COR-L47 (cell line): ENCODE measurements at places on chromosomes 13 and 19.

DNA sequence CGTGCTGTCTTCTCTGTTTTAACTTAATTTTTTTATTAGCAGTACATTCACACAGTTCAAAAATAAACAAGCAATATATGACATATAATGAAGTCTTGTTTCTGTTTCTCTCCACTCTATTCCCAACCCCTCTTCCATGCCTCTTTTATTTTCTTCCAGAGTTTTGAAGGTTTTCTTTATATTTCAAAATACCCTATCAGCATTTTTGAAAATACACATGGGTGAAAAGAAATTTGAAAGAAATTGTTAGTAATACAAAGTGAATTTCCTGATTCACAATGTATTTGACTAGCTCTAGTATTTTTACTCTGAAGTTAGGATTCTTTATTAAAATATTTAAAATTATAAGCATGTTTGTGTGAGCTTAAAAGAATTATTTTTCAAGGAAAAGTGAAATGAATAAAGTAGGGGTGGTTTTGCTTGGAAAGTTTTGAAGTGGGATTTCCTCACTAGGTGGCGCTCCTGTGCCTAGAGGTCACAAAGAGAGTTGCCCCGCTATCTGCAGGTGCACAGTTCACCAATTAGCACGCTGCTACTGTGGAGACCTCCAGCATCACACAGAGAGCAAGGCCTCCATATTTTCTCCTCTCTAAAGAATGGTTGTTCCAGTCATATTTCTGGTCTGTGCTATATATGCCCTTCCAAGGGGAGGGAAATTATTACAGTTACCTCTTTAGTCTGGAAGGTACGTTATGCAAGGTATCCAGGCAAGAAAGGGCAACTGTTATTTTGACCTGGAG lies 37.6 kb downstream of the SOX21 start:
- peak; percentile 61 for DNase-seq

GRCh38 chr19:56707821-56708220 lies 36.3 kb upstream of the ZNF835 start:
- DNase-seq, result no peak

DNA sequence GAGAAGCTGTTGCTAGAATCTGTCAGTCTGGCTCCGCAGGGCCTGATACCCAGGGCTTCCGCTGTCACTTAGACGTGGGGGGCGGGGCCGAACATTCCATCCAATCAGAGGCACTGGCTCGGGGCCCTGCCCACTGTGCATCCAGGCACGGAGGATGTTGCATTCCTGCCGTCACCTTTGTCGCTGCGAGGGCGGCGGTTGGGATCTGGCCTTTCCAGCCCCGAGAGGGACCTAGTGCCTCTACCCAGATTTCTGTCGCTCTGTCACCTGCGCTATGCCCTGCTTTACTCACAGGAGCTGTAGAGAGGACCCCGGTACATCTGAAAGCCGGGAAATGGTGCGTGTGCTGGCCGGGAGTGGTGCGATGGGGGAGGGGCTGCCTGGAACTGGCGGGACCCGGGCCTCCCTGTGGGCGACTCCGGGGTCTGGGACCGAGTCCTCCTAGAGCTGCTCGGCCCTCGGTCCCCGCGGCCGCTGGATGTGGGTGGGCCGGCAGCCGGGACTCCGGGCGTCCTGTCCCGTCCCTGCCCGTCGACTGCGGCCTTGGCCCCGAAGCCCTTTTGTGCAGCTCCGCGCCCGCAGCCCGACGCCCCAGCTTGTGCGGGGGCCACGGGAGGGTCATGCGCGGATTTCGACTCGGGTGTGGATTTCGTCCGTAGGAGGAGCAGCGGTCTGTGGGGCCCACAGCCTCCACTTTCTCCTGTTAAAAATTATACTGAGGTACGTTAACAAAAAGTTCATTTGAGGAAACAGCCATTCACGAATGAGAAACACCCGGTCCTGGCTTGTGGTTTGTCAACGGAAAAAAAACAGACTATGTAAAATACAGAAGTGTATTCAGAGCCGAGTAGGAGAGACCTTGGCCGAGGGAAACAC lies at the start of gene ZNF439:
Gene ZNF439, plus strand, starts transcription at position 133 of the 876 bp plus-strand sequence. Its CDS starts 142 bp downstream, at position 275.
- DNase-seq, result peak; percentile 93

- no peak for DNase-seq
Observed at GRCh38 chr13:86932776-86933334, 738.3 kb upstream of the SLITRK5 start.

DNA sequence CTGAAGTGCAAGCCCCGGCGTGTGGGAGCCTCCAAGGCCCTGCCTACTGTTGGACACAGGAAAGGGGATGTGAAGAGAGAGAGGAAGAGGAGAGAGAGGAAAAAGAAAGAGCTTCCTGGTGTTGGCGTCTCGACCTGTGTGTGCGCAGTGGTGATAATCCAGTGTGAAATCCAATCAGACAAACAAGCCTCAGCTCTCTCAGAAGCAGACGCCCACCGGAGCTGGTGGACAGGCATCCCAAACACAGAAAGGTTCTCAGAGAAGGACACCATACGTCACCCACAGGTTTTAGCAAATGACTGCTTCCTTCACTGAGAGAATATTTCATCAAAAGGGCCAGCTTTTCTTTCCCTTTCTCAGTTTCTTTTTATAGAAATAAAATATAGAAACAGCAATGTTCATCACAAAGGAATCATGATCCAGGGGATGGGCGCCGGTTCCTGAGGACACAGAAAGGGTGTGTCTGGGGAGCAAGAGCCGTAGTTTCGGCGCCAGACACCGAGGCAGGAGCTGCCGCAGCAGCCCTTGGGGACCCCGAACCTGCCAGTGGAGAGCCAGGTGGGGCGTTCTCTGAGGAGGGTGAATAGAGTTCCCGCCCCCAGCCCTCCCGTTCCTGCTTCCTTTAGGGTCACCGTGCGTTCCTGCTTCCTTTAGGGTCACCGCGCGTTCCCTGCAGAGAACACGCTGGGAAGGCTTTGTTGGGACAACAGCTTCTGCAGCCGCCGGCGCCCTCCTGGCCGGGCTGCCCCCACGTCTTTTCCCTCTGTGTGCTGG lies 145.8 kb upstream of the SOX1 start:
- DNase-seq, result no peak

DNA sequence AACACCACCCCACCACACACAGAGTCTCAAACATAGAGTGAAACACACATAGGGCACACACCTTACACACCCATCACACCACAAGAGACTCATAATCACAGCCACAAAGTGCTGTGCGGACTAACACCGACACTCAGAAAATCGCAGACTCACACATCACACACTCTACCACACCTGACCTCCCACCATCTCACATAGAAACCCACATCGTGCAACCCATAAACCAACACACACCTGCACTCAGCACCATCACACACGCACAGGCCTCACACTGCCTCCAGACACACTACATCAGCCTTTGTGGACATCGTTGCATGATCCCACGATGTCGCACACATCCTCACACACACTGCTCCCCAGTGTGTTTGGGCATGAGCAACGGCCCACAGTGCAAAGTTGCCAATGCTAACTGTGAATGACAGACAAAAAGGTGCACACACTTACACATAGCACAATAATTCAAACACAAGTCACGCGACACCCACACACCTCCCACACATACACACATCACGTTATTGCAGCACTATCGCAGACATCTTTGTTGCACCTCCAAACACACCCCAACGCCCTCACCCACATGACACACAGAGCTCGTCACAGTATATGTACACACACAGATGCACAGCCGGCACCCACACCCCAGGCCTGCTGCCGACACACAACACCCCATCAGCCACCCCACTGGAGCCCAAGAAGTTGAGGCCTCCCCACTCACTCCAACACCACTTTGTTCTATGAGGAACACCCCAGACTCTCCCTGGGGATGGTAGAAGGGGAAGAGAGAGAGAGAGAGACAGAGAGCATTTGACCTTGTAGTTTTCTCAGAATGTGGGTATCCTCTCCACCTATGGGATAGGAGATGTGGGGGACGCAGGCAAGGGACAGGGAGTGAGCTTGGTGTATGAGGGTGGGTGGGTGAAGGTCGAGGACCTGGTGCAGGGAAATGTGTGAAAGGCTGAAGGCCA lies 1.2 kb upstream of the ATP1A3 start:
- DNase-seq, result no peak

DNA sequence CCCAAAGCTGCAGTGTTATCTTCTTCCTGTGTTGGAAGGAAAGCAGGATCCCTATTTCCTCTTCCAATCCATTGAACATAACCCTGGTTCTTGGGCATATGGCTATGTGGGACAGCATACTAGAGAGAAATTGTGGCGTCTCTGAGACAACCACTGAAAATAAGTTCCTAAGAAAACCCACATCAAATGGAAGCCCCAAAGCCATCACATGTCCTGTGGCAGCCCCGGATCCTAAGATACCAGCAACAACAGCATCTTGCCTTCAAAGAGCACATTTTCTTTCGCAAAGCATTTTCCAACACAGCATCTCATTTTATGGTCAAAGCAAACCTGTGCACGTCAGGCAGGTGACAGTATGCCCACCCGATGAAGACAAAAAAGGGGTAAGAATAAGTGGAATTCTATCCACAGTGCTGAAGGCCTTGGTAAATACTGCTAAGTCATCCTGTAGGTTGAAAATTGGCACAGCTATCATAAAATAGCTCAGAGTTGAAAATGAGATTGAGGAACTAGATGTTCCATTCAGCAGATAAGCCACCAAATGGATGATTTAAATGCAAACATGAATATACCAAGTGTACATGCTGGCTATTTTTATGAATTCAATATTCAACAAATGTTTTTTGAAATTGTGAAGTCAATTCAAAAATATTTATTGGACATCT lies 232.2 kb downstream of the DLEU7 start:
- DNase-seq, result no peak

DNA sequence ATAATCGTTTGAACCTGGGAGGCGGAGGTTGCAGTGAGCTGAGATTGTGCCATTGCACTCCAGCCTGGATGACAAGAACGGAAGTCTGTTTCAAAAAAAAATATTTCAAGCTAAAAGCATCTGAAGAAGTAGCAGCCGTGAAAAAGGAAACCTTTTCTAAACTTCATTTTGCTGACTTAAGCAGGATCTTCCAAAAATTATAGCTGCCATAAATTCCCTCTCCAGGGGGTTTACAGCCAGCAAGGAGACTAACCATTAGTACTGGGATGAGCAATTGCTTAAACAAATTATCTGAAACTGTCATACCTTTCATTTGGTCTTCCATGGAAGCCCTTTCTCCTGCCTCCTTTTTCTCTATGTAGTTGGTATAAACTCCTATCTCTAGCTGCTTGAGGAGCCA lies 69.9 kb upstream of the TSC22D1 start:
- DNase-seq, result no peak
